ENCODE measurements at places on chromosomes 7 and 10. TPM values are rescaled to one million over a fixed set of nuclear protein-coding genes. Genes with fewer than 3 reads are reported as not detected.

- no peak for DNase-seq
These were observed 74.0 kb downstream of the WNT2 start for GRCh38 chr7:117248829-117249228.

GRCh38 chr7:146656988-146657387, 540.4 kb downstream of the CNTNAP2 start:
- DNase-seq: no peak

DNA sequence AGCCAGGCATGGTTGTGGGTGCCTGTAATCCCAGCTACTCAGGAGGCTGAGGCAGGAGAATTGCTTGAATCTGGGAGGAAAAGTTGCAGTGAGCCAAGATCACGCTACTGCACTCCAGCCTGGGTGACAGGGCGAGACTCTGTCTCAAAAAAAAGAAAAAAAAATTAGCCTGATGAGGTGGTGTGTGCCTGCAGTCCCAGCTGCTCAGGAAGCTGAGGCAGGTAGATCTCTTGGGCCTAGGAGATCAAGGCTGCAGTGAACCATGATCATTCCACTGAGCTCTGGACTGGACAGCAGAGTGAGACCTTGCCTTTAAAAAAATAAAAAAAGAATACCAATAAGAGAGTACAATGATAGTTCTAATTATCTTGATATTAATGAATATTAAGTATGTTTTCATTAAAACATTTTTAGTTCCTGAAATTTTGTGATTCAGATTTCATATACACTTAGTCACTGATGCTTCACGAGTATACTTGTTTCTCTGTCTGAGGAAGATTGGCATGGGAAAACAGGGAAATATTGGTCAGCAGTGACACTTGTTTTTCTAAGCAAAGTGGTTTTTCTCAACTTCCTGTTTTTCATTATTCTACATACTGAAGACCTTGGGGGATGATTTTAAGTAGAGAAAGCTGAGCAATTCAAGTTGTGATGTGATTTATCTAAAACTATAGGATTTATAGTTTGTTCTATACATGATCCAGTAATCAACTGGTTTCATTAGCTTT, 76.8 kb downstream of the ADK start:
- DNase-seq: no peak

DNA sequence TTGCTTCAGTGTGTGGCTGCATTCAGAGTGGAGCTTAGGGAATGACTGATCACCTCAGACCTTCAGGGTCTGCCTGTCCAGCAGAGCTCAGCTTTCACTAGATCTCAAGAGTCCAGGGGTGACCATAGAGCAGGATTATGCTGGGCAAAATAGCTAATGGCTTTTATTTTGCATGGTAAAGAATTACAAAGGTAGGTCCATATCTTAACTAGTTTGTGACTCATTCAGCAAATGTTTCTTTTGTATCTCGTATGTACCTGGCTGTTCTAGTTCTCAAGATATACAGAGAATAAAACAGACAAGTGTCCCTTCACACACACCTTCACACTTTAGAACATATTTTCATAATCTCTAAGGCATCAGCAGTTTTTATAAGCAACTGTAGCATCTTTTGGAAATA, 180.5 kb downstream of the DYNC1I1 start:
- no peak for DNase-seq

DNA sequence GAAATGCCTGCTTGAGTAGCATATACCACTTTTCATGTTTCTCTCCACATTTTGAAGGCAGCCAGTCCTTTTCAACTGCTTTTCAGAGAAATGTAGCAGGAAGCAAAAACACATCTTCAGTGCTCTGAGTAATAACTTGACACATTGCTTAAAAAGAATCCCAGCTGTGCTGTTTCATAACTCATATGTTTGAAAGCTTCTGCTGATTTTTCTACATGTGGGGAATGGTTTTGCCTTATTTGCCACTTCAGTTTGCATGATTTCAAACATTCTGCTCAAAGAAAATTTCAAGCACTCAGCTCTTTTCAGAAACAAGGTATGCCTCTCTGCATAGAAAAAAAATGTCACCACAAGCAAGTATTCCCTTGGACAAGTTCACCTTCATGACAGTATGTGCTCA, 732.8 kb downstream of the POM121L12 start:
- DNase-seq: no peak

SPDYE9 gene
- total RNA-seq: not detected

DNA sequence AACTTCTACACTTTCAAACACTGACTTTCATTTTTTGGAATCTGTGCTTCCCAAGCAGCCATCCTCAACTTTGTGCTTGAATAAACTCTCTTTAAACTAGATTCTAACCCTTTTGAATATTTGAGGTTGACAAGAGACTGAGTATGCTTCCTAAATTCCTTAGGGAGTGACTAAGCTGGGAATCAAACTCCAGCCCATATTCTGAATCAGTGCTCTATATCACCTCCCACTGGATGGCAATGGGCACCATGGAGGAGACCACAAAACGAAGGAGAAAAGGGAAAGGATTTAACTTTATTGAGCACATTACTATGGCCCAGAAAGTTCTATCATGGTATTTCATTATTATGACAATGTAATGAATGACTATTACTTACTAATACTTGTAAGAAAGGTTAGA, 17.2 kb upstream of the SLC26A4 start:
- DNase-seq: no peak

AKR1C8 gene
- 0.68 TPM for total RNA-seq

GRCh38 chr7:140650367-140650766, 9.8 kb upstream of the DENND2A start:
- DNase-seq: no peak

TNS3 gene
- total RNA-seq: 51.4 TPM

HGF gene
- 6.0 TPM for total RNA-seq

GRCh38 chr7:92506363-92506762, 22.0 kb downstream of the PEX1 start:
- DNase-seq: no peak

GRCh38 chr7:99128076-99128950, 15.6 kb downstream of the SMURF1 start:
- DNase-seq: no peak

DNA sequence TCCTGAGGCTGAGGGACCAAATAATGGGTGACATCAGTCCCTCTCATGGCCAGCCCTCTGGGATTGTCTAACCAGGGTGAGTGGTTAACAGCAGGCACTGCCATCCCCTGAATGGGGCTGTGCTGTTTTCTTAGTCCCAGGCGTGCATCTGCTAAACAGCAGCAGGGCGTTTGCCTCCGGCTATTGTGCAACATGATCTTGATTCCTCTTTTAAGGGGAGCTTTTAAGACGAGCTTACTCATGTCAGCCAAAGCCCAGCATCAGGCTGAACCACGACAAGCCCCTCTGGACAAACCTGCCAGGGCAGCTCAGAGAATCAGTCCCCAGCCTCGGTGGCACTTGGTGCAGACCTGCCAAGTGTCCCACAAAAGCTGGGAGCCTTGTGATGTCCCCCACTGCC, 16.2 kb upstream of the IGFBP3 start:
- no peak for DNase-seq

- DNase-seq: no peak
These were observed 12.6 kb upstream of the TBRG4 start for GRCh38 chr7:45123913-45124710.

DNA sequence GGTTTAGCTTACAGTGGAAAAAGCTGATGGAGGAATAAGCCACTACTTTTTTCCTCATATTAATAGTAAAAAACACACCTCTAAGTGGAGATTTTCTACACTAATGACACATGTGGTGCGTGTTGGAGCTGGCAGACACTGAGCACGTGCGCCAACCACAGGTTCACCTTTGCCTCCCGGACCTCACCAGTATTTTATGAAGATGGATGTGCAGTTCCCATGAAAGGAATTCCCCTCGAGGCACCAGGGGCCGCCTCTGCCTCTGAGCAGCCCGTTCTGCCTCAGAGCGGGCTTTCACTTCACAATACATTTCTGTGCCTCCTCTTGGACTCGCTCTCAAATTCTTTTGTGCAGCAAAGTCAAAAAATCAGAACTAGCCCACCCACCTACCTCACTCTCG, 477.5 kb upstream of the ADARB2 start:
- DNase-seq: no peak
